Muscle of arm (tissue), 14 donors: ENCODE measurements at places on chromosomes 16 and 17.

DNA sequence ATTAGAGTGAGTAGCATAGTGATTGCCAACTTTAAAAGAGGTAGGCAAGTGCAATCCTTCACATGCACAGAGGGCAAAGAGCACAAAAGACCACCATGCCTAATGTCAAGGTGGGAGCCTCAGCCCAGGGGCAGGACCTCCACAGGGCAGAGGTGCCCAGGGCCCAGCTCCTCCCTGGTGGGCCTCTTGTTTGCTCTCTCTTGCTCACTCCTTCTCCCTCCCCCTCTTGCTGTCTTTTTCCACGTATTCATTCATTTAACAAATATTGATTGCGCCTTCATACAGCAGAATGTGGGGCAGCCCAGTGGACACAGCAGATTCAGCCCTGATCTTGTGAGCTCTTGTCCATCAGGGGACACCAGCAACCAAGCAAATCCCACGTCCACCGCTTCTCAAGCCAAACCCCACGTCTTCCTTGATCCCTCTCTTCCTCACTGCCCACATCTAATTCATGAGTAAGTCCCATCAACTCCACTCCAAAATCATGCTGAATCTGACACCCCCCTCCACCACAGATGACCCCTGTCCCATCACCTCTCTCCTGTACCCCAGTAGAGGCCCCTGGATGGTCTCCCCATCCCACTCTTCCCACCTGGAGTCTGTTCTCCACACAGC is 44.1 kb upstream of the RPL38 start:
- no peak for DNase-seq

- DNase-seq = no peak
These were observed 9.3 kb downstream of the SSTR2 start for GRCh38 chr17:73174126-73174525.

GRCh38 chr17:8924595-8924994 is 40.9 kb downstream of the PIK3R5 start:
- no peak for DNase-seq

DNA sequence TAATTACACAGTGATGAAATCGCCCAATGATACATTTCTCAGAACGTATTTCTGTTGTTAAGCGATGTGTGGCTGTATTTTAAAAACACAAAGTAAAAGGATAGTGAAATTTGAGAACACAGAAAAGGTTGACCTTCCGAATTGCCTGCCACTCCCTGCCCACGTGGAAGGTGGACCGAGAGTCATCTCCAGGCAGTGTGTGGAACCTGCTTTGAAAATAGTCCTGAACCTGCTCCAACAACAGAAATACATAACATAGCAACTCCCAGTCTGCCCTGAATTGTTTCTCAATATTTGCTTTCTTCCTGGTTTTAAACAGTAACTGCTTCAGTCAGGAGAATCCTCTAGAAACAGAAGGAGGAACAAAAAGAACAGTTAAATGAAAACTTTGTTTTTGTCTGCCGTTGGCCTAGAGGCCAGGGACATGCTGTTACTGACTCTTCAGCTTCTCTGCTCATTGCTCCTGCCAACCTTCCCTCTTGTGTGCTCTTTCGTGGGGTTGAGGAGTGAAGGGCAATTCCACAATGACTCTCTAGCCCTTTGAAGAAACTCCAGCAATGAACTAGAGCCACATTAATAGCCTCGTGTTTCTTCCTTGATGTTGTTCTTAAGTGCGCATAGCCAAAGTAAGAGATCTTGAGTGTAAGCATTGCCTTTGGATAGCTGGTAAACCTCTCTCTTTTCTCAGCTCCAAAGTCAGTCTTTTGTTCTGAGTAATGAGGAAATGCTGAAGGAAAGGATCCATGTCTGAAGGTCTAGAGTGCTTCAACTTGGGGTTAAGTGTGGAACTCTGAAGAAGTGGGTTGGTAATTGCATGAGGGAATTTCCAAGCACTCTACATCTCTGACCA is 452.5 kb upstream of the CCL2 start:
- no peak for DNase-seq
